ENCODE measurements at places on chromosomes 1 and 21.

GRCh38 chr21:42081138-42081537 is 10.0 kb downstream of the UMODL1 start:
- DNase-seq: no peak

GRCh38 chr1:66809736-66810326 is 8.8 kb upstream of the INSL5 start:
- DNase-seq: no peak

DNA sequence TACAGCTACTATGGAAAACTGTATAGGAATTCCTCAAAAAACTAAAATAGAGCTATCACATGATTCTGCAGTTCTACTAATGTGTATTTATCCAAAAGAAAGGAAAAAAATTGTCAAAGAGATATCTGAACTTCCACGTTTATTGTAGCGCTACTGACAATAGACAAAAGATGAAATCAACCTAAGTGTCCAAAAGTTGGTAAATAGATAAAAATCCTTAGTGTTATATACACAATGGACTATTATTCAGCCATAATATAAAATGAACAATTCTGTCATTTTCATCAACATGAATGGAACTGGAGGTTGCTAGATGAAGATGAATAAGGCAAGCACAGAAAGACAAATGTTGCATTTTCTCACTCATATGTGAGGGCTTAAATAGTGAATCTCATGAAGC is 1492.1 kb downstream of the MRPL39 start:
- DNase-seq: no peak

- DNase-seq: no peak
Measured at GRCh38 chr1:12525311-12526181, 92.5 kb downstream of the DHRS3 start.

GRCh38 chr1:236381565-236382158 is 12.4 kb upstream of the EDARADD start:
- DNase-seq: no peak

GRCh38 chr21:37341254-37341960 is 25.2 kb upstream of the DYRK1A start:
- no peak for DNase-seq

- no peak for DNase-seq
Measured at GRCh38 chr1:4931486-4931885, 277.1 kb downstream of the AJAP1 start.

GRCh38 chr1:112308716-112309115 is 87.3 kb upstream of the CTTNBP2NL start:
- DNase-seq: peak; percentile 43

- no peak for DNase-seq
Measured at GRCh38 chr1:22778862-22779520, 68.4 kb downstream of the EPHB2 start.

GRCh38 chr1:95575291-95575690 is 341.3 kb downstream of the RWDD3 start:
- DNase-seq: no peak

DNA sequence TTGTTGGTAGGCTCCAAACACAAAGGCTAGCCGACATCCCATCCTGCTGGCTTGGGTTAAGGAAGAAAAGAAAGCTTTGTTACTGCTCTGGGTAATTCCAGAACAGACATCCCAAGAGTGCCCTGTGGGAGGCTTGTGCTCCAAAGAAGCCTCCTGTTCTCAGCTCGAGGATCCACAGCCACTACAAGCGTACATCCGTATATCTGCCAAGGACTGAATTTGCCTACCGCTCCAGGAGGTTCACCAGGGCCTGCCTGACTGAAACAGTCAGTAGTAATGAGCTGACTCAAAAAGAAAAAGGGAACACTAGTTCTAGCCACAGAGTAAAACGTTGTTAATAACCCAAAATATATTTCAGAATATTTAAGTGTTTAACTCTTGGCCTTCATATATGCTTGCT is 24.8 kb upstream of the MUTYH start:
- DNase-seq: no peak

DNA sequence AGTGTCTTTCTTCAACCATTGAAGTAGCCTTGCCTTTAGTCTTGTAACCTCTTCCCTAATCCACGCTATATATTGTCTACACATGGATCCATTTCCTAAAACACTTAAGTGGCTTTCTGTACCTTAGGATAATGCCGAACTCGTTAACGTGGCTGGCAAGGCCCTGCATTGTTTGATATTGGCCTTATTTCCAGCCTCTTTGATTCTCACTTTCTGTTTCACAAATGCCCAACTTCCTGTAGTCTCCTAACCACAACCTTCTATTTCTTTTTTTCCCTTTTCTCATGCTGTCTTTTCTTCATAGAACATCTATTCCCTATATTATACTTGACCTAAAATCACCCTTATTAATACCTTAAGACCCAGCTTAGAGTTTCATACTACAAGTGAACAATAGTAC is 536.0 kb downstream of the LMO4 start:
- DNase-seq: no peak

GRCh38 chr1:46575300-46575699 is 23.9 kb upstream of the KNCN start:
- no peak for DNase-seq

- no peak for DNase-seq
Measured at GRCh38 chr1:30991862-30992606, 73.5 kb downstream of the PUM1 start.

Data from NCI-H524 treated with DMSO at 0.1 percent for 48 hours (cell line).